ENCODE measurements at places on chromosomes 3 and 15.

DNA sequence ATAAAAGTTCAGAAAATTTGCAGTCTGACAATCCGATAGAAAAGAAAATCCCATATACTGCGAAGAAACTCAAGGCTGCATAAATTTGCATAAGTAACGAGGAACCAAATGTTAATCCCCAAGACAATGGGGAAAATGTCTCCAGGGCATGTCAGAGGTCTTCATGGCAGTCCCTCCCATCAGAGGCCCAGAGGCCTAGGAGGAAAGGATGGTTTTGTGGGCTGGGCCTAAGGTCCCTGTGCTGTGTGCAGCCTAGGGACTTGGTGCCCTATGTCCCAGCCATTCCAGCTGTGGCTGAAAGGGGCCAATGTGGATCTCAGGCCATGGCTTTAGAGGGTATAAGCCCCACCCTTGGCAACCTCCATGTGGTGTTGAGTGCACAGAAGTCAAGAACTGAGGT, 21.3 kb upstream of the CCR4 start:
- DNase-seq: no peak

DNA sequence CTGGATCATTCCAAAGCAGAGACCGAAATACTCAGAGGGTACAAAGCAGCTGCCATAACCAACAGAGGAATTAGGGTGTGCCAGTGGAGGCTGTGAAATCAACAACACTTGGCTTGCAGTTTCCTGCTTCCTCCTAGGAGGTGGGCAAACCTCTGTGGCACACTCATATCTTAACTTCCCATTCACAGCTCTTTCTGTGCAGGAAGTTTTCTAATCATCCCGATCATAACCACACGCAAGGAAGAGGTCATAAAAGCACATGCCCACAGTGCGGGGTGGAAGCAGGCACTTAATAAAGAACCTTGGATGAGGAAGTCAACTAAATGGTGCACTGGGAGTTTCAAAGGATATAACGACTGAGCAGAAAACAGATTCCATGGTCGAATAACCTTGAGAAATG, 5.1 kb downstream of the SCAMP2 start:
- DNase-seq: no peak

DNA sequence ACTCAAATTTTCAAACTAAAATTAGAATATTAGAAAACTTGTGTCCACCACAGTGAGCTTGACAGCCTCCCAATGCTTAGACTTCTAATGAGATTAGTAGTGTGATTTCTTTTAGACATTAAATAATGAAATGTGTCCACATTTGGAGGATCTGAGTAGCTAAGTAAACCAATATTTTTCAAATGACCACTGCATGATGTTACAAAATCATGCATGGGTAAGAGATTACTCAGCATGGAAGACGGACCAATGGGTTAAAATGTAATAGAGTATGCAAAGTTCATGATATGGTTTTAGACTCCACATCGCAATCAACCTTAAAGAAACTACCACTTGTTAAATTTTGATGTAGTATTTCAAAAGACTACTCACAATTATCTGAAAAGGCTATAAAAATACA, 130.6 kb downstream of the IMPG2 start:
- DNase-seq: no peak

- no peak for DNase-seq
Observed at GRCh38 chr3:138673641-138674530, 65.3 kb downstream of the FAIM start.

GRCh38 chr3:127991681-127992080, 60.6 kb upstream of the SEC61A1 start:
- DNase-seq: no peak

DNA sequence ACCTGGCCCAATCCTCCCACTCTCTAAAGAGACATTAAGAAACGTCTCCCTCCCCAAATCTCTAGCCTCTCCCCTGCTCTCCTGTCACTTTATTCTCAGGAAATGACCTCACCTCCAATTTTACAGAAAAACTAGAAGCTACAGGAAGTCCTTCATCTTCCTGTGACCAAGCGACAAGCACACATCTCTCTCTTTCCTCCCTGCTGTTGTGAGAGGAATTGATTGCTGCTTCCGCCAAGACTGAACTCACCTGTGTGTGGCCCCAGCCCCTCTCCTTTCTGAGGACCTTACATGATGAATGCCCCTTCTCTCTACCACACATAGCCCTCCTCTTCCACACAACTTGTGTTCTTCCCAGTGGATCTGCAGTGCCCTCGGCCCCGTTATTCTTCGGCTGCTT, 18.2 kb downstream of the DNAJB8 start:
- DNase-seq: no peak

- DNase-seq: no peak
Observed at GRCh38 chr3:70982700-70983140, 600.8 kb downstream of the FOXP1 start.

- DNase-seq: no peak
Observed at GRCh38 chr3:165607221-165607620, 230.0 kb downstream of the BCHE start.

DNA sequence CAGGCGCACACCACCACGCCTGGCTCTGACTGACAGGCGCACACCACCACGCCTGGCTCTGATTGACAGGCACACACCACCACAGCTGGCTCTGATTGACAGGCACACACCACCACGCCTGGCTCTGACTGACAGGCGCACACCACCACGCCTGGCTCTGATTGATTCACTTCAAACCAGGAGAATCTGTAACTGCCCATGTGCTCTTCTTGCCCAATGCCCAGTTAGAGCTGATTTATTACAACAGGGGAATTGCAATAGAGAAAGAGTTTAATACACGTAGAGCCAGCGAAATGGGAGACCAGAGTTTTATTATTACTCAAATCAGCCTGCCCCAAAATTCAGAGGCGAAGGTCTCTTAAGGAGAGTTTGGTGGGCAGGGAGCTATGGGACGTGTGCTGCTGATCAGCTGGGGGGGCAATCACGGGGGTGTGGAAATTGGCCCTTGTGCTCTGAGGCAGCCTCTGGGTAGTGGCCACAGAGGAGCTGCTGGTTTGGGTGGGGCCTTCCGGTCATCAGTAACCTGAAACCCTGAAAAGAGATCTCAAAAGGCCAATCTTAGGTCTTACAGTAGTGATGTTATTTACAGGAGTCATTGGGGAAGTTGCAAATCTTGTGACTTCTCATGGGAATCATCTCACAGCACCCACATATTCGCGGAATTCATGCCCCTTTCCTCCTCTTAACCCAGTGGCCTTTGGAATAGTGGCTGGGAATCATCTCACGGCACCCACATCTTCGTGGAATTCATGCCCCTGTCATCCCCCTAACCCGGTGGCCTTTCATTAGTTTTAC, 63.8 kb upstream of the TFRC start:
- DNase-seq: no peak

DNA sequence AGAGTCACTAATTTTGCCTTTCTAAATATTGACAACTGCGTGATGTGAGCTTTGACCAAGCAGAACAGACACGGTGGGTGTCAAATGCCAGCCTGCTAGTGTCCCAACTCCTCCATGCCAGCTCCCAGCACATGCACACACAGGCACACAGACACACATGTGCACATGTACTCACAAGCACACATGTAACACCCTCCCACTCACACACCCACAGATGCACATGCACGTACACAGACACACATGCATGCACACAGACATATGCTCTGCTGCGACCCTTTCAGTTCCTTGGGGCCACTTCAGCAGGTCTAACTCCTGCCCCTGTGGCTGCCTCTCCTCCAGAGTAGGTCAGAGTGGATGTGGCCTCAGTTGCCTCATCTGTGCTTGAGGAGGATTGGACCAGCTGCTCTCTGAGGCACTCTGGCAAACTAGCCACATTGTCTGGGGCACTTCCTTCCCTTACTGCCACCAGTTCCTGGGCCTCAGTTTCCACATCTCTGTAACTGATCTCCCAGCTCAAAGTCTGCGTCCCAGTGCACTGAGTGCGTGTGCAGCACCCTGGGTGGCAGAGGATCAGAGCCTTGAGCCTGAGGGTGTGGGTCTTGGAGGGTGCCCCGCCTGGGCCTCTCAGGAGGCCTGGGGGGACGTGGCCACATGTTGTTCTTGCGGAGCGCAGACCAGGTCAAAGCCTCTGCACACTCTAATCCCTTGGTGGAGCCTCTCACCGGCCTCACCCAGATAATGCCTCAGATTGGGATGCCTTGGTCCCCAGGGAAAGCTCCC, 55.0 kb upstream of the PRR23E start:
- DNase-seq: no peak

GRCh38 chr3:125191730-125192129, 20.8 kb downstream of the SLC12A8 start:
- no peak for DNase-seq

- DNase-seq: no peak
Observed at GRCh38 chr3:33581666-33582065, 136.4 kb downstream of the CLASP2 start.

- no peak for DNase-seq
Observed at GRCh38 chr3:99957151-99957796, 139.6 kb downstream of the CMSS1 start.

Data from NCI-H2029 (cell line).